ENCODE measurements at places on chromosomes 2 and 18.

DNA sequence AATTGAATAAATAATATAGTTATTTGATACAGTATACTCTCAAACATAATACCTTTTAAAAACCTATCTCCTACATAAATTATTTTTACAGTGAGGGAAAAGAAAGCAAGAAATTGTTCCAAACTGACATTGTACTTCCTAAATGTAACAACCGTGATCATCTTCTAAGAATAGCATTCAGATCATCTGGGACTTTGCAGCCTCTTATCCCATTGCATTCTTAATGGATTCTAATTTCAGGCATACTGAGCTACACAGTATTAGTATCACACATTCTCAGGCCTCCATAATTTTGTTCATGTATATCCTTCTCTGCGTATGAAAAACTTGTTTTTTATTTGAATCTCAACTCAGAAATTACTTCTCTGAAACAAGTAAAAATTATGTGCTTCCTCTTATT is 1134.7 kb upstream of the CDH2 start:
- DNase-seq = no peak

DNA sequence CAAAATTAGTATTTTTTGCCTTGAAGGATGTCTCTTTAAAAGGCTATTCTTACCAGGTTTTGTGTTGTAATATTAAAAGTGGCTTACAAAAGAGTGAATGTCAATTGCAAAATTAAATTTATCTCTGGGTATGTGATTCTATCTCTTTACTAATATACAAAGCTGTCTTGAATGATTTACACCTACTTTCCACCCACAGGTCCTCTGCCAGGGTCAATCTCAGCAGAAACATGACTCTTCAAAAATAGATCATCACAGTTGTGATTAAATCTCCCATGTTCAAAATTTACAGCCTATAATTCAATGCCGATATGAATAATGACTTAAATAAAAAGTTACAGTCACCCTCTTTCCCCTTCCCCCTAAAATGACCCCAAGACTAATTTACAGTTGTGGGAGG is 78.8 kb downstream of the SLC8A1 start:
- no peak for DNase-seq

GRCh38 chr2:110979471-110980338 is 141.0 kb upstream of the BCL2L11 start:
- DNase-seq = no peak

DNA sequence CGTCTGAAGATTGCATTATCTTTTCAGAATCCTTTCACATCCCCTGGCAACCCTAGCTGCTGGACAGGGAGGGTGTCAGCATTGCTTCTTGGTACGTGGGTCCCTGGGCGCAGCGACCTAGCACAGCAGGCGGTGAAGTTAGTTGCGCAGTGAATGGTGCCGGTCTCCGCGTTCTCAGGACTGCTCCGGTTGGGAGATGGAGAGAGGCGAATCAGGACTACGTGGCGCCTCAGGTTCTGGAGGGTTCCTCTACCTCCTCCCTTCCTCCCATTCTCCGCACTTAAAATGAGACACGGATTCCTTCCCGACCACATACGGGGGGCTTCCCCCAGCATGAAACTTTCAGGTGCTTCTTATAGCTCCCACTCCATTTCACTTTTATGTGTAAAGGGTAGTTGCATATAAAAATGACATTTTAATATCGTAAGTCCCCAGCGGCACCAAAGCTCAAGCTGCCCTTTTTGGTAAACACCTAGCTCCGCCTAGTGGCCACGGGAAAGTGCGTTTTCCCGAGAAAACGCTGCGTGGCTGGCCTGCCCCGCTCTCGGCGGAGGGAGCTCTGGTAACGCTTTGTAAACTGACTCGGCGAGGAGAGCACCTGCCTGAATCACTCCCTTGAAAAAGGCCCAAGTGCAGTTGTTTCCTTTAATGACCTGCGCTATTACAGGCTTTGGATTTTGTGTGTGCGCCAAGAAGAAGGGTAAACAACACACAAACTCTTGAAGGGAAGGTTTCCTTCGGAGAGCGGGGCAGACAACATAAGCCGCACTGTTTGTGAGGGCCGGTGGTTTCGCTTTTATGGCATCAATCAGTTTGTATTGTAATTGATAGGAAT is 32.9 kb upstream of the INHBB start:
- peak; percentile 32 for DNase-seq

GRCh38 chr2:203809084-203809521 is 58.5 kb upstream of the CTLA4 start:
- DNase-seq = no peak

GRCh38 chr2:213022987-213023386 is 128.4 kb downstream of the IKZF2 start:
- DNase-seq = no peak

- DNase-seq = no peak
These were observed 767.4 kb downstream of the MBD2 start for GRCh38 chr18:53457068-53457467.

DNA sequence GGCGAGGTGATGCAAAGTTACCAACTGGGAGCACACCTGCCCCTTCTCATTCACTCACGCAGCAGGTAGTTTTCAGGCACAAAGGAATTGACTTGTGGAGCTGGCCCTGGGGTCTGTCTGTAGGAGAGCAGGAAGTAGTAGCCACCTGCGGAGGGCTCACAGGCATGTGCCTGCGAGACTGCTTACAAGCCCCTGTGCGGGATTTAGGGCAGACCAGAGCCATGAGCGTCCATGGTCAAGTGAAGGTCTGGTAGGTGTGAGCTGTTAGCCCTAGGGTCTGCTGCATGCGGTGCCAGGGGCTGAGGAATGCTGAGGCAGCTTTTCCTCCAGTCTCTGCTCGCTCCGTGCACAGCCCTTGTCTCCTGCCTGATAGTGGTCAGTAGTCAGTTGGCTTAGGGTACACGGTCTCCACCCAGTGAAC is 18.9 kb downstream of the INPP4A start:
- no peak for DNase-seq

DNA sequence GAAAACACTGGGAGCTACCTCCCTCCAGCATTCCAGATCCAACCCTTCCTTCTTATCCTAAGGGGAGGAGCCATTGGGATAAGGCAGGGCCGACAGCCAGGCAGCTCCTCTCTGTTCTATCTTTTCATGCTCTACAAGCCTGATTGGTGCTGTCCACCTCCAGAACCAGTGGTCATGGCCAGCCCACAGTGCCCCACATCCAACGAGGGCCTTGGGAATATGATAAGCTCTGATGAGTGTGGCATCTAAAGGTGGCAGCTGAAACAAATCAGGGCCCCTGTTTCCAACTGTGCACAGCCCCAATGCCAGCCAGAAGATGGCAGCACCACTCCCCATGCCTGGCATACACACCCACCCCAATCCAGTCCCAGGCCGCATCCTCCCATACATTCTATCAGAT is 329.3 kb downstream of the C1D start:
- DNase-seq = no peak

GRCh38 chr18:25175558-25176517 is 176.1 kb downstream of the ZNF521 start:
- no peak for DNase-seq

DNA sequence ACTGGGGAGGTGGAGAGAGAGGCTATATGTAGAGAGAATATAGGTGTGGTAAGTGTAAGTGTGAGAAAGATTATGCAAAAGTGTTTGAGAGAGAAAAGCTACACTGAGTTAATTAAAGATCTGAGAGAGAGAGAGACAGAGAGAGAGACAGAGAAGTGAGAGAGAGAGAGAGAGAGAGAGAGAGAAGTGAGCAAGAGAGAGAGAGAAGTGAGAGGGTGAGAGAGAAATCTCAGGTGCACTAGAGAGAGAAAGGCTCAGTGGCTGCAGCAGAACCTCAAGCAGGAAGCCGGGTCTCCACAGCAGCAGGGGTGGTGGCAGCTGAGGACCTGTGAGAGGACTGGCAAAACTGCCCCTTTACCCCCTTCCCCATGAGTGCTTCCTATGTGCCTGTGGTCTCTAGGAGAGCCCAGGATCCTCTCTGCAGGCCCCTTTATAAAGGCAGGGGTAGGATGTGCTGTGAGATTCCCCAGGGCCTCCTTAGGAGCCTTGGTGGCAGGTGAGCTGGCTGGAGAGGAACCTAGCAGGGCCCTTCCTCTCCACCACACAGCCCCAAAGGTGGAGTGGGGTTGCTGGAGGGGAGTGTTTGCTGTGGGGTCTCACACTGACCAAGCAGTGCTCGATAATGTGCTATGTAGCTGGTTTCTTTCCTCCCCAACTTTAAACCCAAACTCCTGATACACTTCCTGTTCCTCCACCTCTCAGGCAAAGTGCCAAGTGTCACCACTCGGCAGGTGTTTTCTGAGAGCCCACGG is 52.6 kb downstream of the SLC4A5 start:
- DNase-seq = no peak

DNA sequence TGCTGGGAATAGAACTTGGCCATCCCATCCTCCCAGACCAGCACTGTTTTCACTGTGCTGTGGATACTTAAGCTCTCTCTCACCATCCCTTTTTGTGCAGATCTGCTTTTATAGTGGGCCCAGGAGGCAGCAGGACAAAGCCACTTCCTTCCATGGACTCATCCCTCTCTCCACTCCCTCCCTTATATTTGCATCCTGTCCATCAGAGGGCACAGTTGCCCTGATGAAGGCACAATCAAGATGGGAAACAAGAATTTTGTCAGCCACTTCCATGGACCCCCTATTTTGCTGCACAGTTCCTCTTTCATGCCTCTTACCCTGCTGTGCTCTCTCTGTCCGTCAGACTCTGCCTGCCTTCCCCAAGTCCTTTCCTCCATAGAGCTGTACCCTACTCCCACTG is 338.7 kb downstream of the HRH4 start:
- no peak for DNase-seq

DNA sequence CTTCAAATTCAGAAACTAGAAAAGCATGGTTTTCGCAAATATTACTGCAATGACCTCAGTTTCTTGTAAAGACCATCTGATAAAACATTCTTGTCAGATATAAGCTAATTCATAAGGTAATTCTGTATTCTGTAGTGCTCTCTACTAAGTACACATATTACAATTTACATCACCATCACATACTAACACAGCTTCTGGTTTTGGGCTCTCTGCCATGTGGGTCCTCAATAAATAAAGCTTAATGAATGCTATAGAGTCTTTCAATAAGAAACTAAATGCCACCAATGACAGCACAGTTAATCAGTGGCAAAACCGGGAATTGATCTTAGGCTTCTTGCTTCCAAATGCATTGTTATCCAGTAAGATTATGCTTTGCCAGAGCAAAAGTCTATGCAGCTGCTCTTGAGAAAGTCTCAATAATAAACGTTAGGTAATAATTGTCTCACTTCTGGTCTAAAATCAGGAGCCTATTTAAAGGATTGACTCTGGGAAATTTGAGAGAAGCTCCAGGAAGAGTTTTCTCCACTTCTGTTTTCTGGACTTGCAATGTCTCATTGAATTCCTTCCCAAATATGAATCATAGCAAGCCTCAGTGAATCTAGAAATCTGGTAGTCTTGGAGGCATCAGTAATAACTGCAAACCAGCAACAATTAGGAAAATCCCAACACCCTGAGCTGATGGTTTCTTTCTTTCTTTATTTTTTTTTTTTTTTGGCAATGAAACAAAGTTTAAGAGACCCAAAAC is 67.9 kb upstream of the RAPGEF4 start:
- no peak for DNase-seq

GRCh38 chr2:162014751-162015150 is 59.3 kb downstream of the DPP4 start:
- no peak for DNase-seq

DNA sequence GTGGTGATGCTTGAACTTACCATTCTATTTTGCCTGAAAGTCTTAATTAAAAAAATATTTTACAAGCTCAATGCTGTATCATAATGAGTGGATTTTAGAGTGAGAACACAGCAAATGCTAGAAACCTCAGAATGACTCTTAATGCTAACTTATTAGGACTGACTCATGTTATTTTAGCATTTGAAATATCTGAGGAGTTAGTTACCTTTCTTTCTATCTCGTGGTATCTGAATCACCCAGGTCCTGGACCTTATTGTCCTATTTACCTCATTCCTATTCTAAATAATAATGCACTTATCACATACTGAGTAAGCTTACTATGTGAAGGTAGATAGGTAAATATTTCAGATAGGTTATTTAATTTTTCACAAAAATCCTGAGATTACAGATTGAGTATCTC is 70.7 kb downstream of the SOS1 start:
- no peak for DNase-seq

DNA sequence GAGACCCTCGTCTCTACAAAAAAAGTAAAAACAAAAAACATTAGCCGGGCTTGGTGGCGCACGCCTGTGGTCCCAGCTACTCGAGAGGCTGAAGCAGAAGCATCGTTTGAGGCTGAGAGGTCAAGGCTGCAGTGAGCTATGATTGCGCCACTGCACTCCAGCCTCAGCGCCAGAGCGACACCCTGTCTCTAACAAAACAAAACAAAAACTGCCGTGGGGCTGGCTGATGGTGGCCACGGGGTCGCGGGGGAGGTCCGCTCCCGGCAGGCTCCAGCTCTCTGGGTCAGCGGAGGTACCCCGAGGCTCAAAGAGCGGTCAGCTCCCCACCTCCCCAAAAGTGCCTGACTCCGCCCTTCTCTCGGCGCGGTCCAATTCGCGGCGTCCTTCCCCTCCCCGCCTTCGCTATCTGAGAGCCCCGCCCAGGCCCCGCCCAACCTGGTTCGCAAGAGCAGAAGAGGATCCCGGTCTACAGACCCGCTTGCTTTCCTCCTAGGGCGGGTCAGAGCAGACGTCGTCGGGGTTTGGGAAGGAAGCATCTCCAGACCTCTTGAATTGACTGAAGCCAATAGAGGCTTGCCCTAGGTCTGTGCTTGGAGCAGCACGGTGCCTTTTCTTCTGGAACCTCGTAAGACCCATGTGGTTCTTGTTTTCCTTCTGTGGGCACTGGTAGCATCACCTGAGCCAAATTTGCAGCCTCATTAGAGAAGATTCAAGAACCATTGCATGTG is 7.8 kb downstream of the RAX start:
- no peak for DNase-seq

GRCh38 chr2:85582492-85582891 is 1.7 kb upstream of the VAMP5 start:
- no peak for DNase-seq

DNA sequence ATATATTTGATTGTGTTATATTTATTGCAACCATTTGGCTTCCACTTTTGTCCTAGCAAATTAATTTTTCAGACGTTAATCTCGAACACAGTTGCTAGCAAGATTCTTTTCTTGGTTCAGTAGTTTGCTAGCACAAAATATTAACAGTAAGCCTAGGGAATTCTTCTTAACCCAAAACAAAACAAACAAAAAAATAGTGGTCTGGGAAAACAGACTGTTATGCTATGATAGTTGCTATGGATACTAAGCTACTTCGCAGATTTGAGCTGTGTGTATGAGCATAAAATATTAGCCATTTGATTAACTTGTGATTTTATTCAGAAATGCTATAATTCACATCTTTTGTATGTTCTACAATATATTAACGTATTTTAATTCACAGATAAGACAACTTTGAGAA is 541.5 kb upstream of the NETO1 start:
- DNase-seq = no peak

GRCh38 chr2:163551616-163552373 is 184.0 kb downstream of the FIGN start:
- no peak for DNase-seq

- DNase-seq = no peak
These were observed 23.1 kb upstream of the ALKAL2 start for GRCh38 chr2:310994-311393.
